Tongue (tissue), 3 donors: ENCODE measurements at places on chromosomes 2 and 18. TPM values are rescaled to one million over a fixed set of nuclear protein-coding genes. Genes with fewer than 3 reads are reported as not detected.

Gene DLGAP1
- 4.4 TPM for total RNA-seq

Gene CYTIP
- total RNA-seq = 1.7 TPM

Gene FAM228A
- 1.3 TPM for total RNA-seq

Gene CDK5R2
- total RNA-seq = not detected

Gene STAT4
- total RNA-seq = 4.8 TPM

Gene DRC1
- total RNA-seq = not detected

Gene NYAP2
- total RNA-seq = 0.10 TPM

Gene UBXN2A
- total RNA-seq = 30.6 TPM

Gene COL5A2
- total RNA-seq = 607 TPM

Gene IL36A
- total RNA-seq = 0.72 TPM

Gene LIMS4
- total RNA-seq = 1.0 TPM

Gene KCNE4
- total RNA-seq = 6.7 TPM

Gene SLC14A1
- 4.0 TPM for total RNA-seq

Gene SGPP2
- total RNA-seq = 2.3 TPM

Gene MC2R
- total RNA-seq = not detected

Gene LTBP1
- total RNA-seq = 167 TPM

Gene MYO1B
- total RNA-seq = 138 TPM

Gene NEU4
- 9.4 TPM for total RNA-seq

Gene ABCG8
- total RNA-seq = not detected

Gene CD302
- 24.5 TPM for total RNA-seq

Gene GLI2
- total RNA-seq = 6.9 TPM

Gene UGT1A10
- total RNA-seq = not detected

Gene ICA1L
- 24.8 TPM for total RNA-seq

Gene AGXT
- not detected for total RNA-seq

Gene SNORC
- 0.41 TPM for total RNA-seq

Gene CCDC68
- 5.0 TPM for total RNA-seq

Gene TUBB8B
- total RNA-seq = not detected

Gene PLB1
- total RNA-seq = 2.4 TPM

Gene KLHL14
- 1.3 TPM for total RNA-seq

Gene CRYBA2
- total RNA-seq = not detected

Gene CCDC141
- total RNA-seq = 39.1 TPM

Gene ALPG
- not detected for total RNA-seq

Gene MAB21L4
- total RNA-seq = 23.0 TPM

Gene SERPINB10
- 7.0 TPM for total RNA-seq

Gene SKOR2
- total RNA-seq = not detected

Gene C2orf68
- total RNA-seq = 38.5 TPM

Gene DTNA
- 105 TPM for total RNA-seq

Gene INHBB
- 2.8 TPM for total RNA-seq

Gene NR4A2
- 4.3 TPM for total RNA-seq

Gene ACMSD
- not detected for total RNA-seq

Gene MOCOS
- total RNA-seq = 0.31 TPM

Gene HEATR5B
- total RNA-seq = 38.2 TPM

Gene TFCP2L1
- 5.8 TPM for total RNA-seq

Gene NCL
- 262 TPM for total RNA-seq
